ENCODE measurements at places on chromosomes 16 and 17.
A peak's percentile ranks its signal among the peaks of the same experiment; 100 is the strongest.

- DNase-seq: no peak
Observed at GRCh38 chr17:70945386-70945785, 776.1 kb downstream of the KCNJ2 start.

DNA sequence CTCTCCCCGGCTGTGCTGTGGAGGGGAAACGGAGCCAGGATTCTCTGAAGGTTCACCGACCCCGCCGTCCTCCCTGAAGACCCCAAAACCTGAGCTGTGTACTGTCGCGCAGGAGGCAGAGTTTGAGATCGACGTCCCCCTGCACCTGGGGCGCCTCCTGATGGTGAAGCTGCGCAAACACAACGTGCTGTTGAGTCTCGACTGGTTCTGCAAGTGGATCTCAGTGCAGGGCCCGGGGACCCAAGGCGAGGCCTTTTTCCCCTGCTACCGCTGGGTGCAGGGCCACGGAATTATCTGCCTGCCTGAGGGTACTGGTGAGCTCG is 62.6 kb upstream of the TEKT1 start:
- DNase-seq: peak; percentile 74

- no peak for DNase-seq
Observed at GRCh38 chr17:76865174-76865573, 3.0 kb upstream of the MGAT5B start.

GRCh38 chr17:78001612-78002011 is 43.1 kb downstream of the TNRC6C start:
- DNase-seq: no peak
